ENCODE measurements at places on chromosomes 1 and 21.

- peak; percentile 80 for DNase-seq
These were observed 102.5 kb upstream of the TARDBP start for GRCh38 chr1:10909697-10910680.

GRCh38 chr1:152003846-152004442 lies 10.3 kb upstream of the S100A10 start:
- no peak for DNase-seq

DNA sequence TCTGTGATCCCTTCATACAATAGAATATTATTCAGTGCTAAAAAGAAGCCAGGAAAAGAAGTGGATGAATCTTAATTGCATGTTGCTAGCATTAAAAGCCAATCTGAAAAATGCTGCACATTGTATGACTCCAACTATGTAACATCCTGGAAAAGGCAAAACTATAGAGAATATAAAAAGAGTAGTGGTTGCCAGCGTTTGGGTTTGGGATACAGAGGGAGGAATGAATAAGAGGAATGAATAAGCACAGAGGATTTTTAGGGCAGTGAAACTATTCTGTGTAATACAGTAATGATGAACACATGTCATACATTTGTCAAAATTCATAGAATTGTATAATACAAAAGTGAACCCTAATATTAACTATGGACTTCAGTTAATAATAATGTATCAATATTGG lies 42.5 kb downstream of the GPR88 start:
- no peak for DNase-seq

- no peak for DNase-seq
These were observed 124.0 kb downstream of the SYT2 start for GRCh38 chr1:202586018-202586821.

DNA sequence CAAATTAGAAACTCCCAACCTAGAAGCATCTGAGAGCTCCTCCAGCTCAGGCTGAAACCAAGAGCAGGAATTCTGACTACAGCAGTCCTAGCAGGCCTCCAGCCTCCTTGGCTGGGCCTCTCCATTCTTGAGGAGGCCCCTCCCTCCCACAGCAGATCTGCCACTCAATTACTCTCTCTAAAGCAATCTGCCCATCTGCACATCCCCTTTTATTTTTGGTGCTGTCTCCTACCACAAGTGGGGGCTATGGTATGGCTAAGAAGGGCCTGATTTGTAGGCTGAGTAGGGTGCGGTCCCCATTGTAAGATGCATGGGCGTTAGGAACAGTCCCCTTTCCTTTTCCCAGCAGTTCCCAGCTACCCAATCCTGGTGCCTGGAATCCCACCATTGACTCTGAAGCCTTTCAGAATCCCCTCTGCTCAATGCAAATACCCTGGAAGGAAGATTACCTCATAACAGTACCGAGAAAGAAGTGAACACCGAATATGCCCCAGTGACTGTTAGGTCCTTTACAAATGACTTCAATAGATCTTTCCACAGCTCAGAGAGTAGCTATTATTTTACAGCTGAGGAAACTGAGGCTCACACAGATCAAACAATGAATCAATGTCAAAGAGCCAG lies 11.6 kb upstream of the TTC39A start:
- DNase-seq = no peak
